ENCODE measurements at places on chromosomes 7 and 10. TPM values are rescaled to one million over a fixed set of nuclear protein-coding genes. Genes with fewer than 3 reads are reported as not detected.

Gene PDZD7
- 0.21 TPM for total RNA-seq

Gene CPA2
- total RNA-seq, result not detected

DNA sequence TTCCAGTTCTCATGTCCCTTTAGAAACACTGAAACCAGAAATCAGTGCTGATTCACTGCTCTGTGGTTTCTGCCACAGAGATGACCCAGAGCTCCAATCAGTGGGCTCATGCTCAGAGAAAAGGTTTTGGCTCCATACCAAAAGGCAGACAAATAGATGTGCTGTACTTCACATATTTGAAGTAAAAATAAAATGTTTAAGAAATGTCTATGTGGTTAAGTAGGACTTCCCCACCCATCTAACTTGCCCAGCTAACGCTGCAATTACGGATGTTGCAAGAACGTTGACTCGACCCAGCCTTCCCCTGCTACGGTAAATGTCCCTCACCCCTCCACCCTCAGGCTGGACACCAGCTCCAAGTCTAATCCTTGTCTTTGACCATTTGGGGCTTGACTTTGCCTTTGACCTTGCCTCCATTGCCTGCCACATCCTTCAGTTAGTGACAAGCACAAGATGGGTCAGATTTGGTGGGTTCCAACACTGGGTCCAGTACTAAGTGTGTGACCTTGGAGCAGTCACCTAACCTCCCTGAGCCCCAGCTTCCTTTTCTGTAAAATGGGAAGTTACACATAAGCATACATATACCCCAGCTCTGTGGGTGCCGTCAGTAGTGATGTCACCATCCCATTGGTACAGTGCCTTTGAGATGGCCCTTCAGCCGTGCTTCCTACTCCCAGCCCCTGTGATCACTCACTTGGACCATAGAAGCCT lies 95.8 kb downstream of the CHST15 start:
- no peak for DNase-seq

DNA sequence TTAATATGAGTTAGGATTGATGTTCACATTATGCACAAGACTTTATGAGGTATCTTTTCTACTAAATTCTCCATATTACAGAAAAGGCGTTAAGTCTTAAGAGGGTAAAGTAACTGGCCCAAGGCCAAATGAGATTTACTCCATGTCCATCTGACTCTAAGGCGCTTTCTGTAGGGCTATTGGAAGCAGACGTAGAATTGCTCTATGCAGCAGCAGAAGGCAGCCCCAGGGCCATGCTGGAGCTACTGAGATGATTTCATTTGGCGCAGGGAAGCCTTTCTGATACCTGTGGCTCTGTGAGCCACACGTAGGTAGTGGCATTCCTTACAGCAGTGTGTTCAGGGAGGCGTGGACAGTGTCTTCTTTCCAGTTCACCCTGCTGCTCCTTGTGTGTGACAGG lies 133.1 kb downstream of the SH2D4B start:
- no peak for DNase-seq

- DNase-seq, result no peak
These were observed 79.0 kb upstream of the MACROH2A2 start for GRCh38 chr10:69973678-69974077.
